ENCODE measurements at places on chromosomes 2 and 18.

GRCh38 chr2:867296-867695, 83.4 kb upstream of the SNTG2 start:
- no peak for DNase-seq

- DNase-seq = no peak
These were observed 23.7 kb downstream of the ACMSD start for GRCh38 chr2:134862069-134862468.

GRCh38 chr2:167943368-167943767, 304.0 kb downstream of the STK39 start:
- no peak for DNase-seq

GRCh38 chr2:63658176-63658968, 69.6 kb downstream of the MDH1 start:
- no peak for DNase-seq

- no peak for DNase-seq
These were observed 80.9 kb downstream of the LYPD6B start for GRCh38 chr2:149119368-149119767.
